Foreskin fibroblast (primary cell): ENCODE measurements at places on chromosomes 3 and 15.
A peak's percentile ranks its signal among the peaks of the same experiment; 100 is the strongest.

DNA sequence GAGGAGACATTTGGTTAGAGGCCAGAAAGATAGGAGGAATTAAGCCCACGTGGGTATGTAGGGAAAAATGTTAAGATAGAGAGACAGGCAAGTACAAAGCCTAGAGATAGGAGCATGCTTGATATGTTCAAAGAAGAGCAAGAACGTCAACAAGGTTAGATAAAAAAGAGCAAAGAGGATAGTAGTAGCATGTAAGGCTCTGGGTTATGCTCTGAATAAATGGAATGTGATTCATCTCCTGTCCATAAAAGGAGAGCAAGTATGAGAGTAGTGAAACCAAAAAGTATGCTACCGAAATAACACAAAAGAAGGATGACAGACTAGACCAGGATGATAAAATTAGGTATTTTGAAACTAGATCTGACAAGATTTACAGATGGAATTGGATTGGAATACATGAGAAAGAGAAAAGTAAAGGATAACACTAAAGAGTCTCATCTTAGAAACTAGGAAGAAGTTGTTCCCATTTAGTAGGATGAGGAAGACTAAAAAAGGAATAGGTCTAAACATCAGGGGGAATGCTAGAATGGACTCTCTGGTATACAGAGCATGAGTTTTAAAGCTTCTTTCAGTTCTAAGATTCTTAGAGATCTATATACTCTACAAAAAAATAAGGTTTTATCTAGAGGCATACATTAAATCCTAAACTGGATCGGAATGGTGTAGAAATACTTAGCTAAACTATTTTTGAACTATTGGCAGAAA is 59.1 kb downstream of the TRPM7 start:
- peak; percentile 8 for DNase-seq

- no peak for DNase-seq
These were observed 45.7 kb downstream of the MORC1 start for GRCh38 chr3:109072194-109072593.

DNA sequence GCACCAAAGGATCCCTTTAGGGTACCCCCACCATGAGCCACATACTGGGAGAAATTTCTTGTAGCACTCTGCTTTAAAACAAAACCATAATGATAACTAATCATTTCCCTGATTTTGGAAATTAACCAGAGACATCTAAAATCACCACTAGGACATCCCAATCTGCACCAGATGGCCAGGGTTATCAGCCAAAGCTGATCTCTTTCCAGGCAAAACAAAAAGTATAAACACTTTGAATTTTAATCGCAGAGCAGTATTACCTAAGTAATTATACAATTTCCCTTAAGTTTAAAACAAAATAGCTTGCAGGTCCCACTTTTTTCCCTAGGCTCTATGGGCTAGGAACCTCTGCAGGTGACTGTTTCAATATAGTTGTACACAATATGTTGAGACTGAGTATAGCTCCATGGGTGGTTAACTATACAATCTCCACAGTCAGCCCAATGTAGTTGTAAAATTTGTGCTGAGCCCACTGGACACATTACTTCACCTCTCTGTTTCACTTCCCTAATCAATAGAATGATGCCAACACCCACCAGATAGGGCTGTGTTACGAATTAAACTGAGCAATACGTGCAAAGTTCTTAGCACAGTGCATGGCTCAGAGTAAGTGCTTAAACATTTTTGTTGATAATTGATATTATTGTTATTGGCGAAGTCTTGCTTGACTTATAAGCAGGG is 629 bp upstream of the NOX5 start:
- DNase-seq: no peak

DNA sequence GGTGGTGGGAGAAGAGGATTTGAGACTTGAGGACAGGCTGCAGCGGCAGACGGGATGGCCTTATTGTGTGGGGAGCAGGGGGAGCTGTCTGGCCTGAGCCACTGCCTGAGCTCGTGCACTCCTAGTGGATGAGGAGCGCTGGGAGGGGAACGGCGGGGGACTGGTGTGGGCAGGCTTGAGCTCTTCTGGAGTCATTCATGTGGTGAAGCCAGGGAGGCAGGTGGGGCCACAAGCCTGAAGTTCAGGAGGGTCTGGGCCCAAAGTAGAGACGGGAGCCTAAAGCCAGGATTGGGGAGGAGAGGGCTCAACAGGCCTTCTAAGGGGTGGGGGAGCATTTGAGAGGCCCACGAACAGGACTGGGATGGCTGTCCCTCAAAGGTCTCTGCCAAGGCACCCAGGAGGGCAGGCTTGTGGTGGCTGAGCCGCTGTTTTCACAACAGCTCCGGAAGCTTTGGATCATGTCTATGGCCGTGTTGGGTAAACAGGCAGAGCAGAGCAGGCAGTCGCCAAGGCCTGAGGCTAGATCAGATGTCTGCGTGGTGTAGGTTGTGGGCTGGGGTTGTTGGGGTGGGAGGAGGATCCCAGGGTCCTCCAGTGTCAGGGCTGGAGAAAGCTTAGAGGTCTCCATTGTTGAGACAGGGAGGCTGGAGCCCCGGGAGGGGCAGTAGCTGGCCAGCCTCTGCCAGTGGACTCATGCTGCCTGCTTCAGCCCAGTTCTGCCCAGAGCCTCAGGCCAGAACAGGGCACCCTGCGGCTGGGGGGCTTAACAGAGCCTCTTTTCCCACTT is 8.2 kb downstream of the PRKCD start:
- DNase-seq: peak; percentile 54

- peak; percentile 23 for DNase-seq
These were observed 69.2 kb upstream of the MFGE8 start for GRCh38 chr15:88982304-88982945.

DNA sequence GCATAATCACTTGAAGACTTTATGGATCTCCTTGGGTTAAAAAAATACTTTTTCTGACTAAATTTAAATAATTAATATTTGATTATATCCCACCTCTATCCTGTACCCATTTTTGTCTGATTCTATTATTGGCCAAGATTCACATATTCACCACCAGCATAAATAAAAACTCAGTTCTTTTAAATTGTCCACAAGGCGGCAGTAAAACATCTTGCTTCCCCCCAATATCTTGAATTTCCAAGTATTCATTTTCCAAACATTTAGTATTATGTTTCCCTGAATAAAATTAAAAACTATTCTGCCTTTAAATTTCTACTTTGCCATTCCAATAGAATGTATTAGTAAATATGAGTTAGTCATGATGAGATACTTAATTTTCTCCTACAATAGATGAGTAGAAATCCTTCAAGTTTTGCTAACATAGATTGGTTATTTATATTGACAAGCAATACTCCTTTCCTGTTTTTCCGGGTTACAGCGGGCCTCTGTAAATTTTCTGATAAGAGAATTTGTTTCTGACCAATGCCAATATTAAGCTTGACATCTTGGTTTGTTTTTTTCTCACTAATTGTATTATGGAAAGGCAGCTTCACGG is 218.7 kb upstream of the MDFIC2 start:
- DNase-seq: peak; percentile 53

DNA sequence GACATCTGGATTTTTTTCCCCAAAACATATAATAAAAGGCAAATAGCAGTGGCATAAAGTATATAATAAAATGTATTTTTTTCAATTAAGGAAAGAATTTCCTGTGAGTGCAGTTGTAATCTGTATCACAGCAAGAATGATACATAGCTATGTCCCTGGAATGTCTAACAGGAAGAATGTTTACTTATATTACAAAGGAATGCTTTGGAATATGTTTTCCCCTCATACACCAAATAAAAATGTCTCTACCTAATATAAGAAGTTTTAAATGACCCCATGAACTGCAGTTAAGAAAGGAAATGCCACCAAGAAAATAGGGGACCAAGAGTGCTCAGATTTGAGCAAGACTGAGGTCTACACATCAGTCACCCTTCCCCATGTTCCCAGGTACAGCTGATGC is 38.0 kb upstream of the ATP11B start:
- DNase-seq: no peak

DNA sequence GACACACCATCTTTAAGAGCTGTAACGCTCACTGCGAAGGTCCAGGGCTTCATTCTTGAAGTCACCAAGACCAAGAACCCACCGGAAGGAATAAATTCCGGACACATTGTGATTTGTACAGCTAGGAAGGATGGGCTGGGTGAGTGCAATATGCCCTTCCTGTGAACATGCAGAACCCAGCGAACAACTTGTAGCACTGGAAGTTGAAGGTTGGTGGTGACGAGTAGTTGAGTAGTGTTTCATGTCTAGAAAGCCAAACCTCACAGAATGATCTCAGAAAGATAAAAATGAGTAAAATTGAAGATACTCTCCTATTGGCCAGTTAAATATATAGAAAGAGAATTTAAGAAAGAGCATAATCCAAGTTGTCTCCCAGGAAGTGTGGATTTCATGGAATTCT is 462.2 kb upstream of the CFAP20DC start:
- no peak for DNase-seq

GRCh38 chr3:45852828-45853227 is 10.9 kb upstream of the LZTFL1 start:
- DNase-seq: no peak

GRCh38 chr3:12955651-12956315 is 114.4 kb upstream of the RPL32 start:
- DNase-seq: no peak

GRCh38 chr3:53146319-53146891 is 14.6 kb upstream of the PRKCD start:
- no peak for DNase-seq

DNA sequence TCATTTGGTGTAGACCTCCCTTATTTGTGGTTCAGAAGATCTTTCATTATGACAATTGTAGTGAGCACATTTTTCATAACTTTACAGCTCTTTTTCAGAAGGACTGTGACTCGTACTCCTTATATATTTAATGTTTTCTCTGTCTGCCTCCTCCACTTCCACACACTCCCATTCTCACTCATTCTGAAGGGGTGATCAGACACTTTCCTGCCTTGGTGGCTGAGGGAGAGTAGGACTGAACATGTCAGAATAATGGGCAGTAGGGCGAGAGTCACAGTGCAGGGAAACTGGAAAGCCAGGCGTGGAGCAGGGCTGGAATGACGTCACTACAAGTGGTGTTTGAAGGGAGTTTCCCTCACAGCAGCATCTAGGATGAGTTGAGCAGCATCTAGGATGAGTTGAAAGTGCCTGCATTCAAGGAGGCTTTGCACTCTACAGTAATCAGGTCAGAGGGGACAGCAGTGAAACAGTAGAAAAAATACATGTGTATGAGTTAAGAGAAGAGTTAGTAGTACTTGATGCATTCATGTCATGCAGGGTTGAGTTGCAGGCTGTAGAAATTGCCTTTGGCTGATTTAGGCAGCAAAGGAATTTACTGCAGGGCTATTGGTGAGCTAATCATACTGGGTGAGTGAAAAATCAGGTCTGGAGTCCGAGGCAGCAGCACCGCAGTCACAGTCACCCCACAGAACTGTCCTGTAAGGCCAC is 36.3 kb upstream of the FBXL22 start:
- no peak for DNase-seq

DNA sequence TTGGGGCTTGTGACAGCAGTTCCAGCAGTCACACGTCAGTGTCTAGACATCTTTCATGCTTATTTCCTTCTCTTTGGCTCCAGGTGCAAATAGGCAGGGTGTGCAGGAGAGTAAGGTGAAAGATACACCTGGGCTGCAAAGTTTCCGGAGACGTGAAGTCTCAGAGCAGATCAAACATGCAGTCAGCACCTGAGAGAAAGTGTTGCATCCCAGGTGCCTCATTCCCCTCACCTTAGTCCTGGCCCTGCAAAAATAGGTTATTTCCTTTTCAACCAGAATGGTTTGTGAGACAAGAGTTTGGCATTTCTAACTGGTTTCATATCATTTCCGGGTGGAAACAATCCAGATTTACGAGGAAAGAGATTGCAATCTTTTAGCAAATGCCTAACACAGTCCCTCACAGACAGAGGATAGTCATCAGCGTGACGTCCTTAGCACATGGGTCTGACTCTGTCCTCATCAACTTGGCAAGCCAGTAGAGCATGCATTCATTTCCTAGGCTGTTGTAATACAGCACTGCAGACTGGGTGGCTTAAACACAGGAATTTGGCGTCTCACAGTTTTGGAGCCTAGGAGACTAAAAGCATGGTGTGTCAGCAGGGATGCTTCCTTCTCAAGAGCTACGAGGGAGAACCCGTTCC is 58.2 kb upstream of the ARRDC4 start:
- peak; percentile 69 for DNase-seq

DNA sequence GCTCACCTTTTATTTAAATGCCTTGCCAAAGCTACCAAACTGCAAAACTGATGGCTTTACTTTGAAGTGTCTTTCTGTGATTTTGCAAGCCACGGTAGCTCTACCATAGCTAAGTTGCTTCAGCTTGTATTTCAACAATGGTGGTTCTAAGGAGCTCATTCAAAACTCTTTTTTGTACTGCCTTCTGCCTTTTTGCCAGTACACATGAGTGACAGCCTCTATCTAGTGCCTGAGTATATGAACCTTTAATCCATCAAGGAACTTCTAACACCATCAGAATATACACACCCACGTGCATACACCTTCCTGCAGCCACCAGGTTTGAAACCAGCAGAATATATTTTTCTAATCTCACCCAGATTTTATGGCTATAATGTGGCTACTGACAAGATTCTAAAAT is 10.4 kb upstream of the NR2F2 start:
- no peak for DNase-seq

DNA sequence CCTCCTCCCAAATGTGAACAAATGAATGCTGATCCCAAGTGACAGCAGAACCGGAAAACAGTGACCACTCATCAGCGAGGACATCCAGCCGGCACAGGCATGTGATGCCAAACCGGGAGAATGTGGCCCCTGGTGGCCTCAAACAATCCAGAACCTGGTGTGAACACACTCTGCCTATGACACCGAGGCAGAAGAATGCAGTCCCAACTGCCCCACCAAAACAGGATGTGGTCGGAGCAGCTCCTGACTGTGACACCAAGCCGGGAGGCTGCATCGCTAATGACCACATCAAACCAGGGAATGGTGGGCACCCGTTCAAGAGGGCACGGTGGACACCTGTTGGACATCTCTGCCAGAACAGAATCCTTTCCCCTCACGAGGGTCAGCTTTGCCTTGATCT is 15.4 kb downstream of the SCN5A start:
- peak; percentile 39 for DNase-seq

DNA sequence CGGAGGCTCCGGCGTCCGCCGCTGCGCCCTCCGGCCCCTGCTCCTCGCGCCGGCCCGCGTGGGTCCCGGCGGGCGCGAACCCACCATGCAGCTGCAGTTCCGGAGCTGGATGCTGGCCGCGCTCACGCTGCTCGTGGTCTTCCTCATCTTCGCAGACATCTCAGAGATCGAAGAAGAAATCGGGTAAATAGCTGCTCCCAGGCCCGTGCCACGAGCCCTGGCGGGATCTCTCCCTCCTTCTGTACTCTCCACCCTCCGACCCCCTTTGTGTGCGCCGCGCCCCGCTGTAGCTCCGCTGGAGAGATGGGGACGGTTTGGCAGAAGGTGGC is 263 bp downstream of the ST8SIA2 start:
- no peak for DNase-seq

GRCh38 chr15:60191821-60192220 is 187.7 kb downstream of the FOXB1 start:
- DNase-seq: no peak

DNA sequence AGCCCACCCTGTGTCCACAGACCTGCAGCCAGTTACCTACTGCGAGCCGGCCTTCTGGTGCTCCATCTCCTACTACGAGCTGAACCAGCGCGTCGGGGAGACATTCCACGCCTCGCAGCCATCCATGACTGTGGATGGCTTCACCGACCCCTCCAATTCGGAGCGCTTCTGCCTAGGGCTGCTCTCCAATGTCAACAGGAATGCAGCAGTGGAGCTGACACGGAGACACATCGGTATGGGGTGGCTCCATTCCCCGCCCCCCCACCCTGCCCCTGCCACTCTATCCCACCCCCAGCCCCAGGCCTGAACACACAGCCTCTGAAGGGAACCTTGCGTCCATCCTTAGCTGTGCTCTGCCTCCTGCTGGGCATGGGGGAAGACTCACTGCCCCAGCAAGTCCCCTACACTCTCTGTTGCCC is 73.2 kb downstream of the AAGAB start:
- no peak for DNase-seq

- DNase-seq: no peak
These were observed 37.8 kb upstream of the GOLGA6B start for GRCh38 chr15:72616491-72617210.
